ENCODE measurements at places on chromosomes 11 and 22.
A peak's percentile ranks its signal among the peaks of the same experiment; 100 is the strongest.

- DNase-seq: no peak
Observed at GRCh38 chr11:65947603-65948125, 2.4 kb downstream of the TSGA10IP start.

DNA sequence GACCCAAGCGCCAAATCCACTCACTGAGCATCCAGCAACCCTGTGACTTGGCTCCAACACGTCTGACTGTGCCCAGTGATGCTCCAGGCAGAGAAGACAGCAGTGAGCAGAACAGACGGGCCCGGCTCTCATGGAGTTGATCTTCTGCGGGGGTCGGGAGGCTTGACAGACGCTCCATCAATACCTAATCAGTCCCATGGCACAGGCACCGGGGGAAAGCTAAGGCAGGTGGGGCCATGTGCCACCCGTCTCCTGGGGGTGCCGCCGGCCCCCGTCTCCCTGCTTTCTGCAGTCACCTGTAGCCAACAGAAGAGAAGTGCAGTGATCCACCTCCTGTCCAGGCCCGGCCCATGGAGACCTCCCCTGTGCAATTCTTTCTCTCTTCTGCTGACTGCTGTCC lies 47.5 kb downstream of the LINC01488 start:
- no peak for DNase-seq

- DNase-seq: no peak
Observed at GRCh38 chr11:129435499-129436245, 60.0 kb downstream of the BARX2 start.

- peak; percentile 99 for DNase-seq
Observed at GRCh38 chr11:40328890-40329614, 1130.4 kb downstream of the LRRC4C start.

- DNase-seq: no peak
Observed at GRCh38 chr11:64969209-64969608, 2.7 kb downstream of the MAJIN start.

DNA sequence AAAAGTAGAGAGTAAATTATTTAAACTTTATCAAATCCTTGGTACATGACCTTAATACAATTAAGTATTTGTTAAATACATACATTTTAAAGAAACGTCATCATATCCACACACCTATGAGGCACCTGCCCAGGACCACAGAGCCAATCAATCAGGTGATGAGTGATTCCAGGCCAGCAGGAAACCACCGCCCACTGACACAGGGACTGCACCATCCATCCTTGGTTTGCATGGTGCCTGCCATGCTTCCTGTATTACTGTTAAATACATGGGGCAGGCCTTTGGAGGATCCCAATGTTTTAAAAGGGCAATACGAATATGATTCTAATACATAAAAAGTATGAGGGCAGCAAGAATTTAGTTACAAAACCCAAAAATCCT lies 7.0 kb upstream of the TBC1D10A start:
- no peak for DNase-seq
